MV-4-11 (cell line): ENCODE measurements at places on chromosomes 12 and 14.
A peak's percentile ranks its signal among the peaks of the same experiment; 100 is the strongest.

DNA sequence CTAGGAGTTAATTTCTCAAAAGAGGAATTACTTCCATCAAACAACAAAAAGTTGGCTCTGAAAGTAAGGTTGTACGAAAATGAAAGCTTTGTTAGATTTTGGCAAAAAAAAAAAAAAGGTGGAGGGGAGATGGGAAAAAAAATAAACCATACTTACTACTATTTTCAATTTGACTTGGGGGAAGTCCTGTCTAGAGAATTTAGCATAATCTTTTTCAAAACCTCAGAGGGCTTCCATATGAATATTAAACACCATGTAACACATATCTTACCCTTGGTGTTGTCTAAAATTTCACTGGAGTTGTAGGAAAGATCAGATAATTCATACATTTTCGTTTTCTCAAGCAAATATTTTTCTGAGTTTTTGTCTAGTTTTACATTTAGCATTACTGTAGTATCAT is 17.5 kb downstream of the GRIP1 start:
- DNase-seq: no peak

DNA sequence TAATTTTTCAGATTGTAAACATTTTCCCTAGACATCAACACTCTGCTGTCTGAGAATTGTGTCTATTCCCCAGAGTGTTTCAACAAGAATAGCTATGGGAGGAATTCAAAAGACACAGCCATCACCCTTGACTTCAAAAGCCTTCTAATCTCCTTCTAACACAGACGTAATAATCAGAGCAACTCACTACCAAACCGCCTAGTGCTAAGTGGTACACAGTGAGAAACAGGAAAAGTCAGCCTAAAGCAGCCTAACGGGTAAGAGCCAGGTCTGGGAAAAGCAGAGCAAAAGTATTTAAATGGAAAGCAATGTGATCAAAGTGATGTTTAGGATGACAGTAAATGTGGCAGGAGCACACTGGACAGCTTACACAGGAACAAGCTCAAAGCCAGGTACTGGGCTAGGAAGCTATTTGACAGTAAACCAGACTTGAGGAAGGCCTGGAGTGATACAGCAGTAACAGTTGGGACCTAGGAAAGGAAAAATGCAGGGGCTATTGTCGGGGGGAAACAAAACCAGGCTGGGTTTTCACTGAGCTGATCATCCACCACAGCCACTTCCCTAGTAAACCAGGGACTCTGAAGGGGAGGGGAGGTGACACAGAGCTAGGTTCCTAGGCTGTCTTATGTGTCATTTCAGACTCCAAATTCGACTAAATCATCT is 29.4 kb downstream of the CORO1C start:
- DNase-seq: peak; percentile 22

GRCh38 chr14:100116134-100116533 is 43.3 kb downstream of the DEGS2 start:
- DNase-seq: no peak

- no peak for DNase-seq
Measured at GRCh38 chr12:113580437-113580836, 108.8 kb upstream of the LHX5 start.

DNA sequence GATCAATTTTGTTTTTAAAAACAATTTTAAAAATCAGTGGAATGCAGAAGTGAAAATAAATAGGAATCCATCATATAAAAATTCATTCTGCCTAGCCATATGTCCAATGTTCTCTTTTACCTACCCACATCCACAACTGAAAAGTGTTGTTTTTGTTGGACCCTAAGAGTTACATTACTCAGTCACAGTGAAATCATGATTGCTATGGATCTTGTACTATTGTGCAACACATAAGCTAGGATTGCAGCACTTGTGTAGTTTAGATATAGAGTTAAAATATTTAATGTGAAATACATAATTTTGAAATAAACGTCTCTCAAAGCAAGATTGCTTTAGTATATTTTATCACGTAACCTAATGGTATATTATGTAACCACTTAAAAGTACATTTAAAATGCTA is 213.3 kb upstream of the CLEC14A start:
- DNase-seq: no peak

DNA sequence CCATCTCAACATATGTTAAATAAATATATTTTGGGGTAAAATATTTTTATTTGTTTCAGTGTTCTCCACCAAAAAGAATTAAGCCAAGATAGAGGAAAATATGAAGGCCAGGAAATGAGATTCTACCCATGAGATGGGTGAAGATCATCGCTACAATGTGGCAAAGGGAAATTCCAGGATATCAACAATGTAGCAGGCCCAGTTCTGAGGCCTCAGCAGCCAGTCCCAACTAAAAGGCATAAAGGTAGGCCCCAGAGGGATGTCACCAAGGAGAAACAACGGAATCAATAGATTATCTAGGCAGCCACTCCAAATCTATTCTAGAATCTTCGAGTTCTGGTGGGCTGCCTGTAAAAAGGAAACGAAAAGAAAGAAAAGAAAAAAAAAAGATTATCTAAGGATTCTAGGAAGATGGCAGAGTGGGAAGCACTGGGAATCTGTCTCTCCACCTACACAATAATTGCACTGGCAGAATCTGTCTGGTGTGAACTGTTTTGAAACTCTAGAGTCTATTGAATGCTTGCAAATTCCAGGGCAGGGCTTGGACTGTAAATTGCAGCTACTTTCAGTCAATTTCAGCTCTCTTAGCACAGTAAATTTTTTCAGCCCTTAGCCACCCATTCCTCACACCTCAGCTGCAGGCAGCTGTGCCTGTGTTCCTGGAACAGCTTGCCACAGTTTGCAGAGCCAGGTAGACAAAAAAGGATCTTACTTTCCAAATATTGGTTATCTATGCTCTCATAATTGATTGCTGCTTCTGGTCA is 33.1 kb upstream of the MMP19 start:
- DNase-seq: no peak

GRCh38 chr14:54727929-54728328 is 161.0 kb downstream of the SAMD4A start:
- no peak for DNase-seq

DNA sequence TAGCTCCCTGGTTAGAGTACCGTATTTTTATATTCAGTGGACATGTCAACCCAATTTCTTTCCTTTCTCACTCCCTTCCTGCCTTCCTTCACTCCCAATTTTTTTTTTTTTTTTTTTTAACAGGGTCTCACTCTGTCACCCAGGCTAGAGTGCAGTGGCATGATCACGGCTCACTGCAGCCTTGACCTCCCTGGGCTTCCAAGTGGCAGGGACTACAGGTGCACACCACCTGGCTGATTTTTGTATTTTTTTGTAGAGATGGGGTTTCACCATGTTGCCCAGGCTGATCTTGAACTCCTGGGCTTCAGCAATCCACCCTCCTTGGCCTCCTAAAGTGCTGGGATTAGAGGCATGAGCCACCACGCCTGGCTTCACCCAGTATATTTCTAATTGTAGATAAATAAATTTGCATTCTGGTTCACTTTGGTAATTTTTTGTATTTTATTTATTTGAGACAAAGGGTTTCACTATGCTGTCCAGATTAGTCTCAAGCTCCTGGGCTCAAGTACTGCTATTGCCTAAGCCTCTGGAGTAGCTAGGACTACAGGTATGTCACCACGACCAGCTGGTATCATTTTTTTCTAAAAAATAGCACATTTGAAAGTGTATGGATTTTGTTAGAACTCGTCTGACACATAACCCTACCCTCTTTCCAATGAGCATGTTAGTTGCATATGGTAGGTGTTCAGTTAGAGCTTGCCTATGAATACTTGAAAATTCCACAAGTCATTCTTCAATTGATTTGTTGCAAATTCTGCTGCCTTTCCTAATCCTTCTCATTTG is 15.7 kb downstream of the SLC38A2 start:
- DNase-seq: no peak

- no peak for DNase-seq
Measured at GRCh38 chr14:54252072-54252730, 144.6 kb upstream of the CDKN3 start.

DNA sequence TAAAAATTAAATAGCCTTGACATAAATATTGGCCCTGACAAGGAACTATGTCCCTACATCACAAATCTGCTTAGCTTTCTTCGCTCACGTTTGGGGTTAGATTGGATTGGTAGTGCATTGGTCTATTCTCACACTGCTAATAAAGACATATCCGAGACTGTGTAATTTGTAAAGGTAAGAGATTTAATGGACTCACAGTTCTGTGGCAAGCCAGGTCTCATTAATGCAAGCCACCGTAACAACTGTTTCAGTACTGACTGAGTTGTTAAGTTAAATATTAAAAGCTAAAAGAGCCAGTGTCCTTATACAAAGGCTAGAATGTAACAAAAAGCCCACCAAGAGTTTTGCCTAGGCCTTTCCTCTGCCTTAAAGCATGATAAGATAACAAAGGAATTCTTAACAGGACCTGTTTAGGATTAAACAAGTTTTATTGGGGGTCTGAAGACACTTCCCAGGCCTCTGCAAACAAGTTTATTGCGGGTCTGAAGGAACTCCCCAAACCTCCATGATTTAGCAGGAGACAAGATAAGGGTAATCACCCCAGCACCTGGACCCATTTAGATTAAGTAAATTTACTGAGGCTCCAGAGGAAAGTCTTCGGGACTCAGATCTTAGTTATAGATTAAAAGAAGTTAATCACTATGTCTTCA is 88.2 kb upstream of the PTGDR start:
- DNase-seq: no peak

GRCh38 chr12:47799357-47799955 is 20.2 kb downstream of the HDAC7 start:
- DNase-seq: no peak

- DNase-seq: no peak
Measured at GRCh38 chr12:98955284-98955683, 310.2 kb downstream of the APAF1 start.

DNA sequence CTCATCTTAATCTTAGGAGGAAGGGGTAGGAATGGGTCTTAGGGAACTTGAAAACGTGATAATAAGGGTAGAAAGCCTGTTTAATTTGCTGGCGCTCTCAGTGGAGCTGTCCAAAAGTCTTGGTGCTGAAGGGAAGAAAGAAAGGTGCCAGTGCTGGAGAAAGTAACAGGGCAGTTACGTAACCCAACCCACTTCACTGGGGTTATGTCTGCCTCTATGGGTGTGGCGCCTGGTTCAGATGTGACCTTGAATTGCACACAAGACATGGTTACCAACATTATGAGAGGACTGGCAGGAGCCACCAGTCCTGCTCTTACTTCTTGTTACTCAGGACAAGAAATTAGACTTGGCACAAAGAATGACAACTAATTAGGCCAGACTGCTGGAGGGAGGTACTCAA is 18.6 kb upstream of the GPATCH2L start:
- peak; percentile 69 for DNase-seq

GRCh38 chr12:27619308-27619707 is 76.9 kb upstream of the REP15 start:
- peak; percentile 76 for DNase-seq

- DNase-seq: peak; percentile 99
Measured at GRCh38 chr14:68757618-68758081, 35.2 kb downstream of the ZFP36L1 start.

- DNase-seq: no peak
Measured at GRCh38 chr14:99688629-99689028, 4.5 kb downstream of the CYP46A1 start.

DNA sequence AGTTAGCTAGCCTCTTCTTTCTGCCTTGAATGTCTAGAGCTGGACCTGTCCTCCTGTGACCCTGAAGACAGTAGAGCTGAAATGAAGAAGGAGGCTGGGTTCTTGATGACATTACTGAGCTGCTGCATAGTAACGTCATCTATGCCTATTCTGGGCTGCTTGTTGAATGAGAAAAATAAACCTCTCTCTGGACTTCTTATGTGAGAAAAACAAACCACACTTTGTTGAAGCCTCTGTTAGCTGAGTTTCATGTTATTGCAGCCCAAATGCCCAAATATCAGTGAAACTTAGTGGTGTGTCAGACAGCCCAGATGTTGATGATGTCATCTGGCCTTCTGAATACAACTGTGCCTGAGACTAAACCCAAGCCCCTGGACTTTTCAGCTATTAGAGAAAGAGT is 67.0 kb upstream of the MAX start:
- DNase-seq: peak; percentile 51

DNA sequence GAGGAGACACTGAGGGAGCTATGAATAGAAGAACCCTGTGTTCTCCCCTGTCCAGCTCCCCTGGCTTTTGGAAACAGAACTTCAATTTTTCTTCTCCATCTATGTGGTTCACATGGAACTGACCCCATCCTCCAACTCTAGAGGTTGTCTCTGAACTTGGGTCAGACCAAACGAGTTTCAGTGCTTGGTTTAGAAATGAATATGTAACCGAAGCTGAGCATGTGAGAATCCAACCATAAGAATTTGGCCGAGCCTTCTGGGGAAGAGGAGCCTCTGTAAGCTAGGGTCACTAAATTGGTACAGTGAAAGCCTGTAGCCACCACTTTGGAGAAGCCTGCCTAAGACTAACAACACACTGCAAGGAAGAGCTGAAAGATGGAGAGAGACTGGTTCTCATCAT is 464.4 kb downstream of the ZFP36L1 start:
- no peak for DNase-seq

DNA sequence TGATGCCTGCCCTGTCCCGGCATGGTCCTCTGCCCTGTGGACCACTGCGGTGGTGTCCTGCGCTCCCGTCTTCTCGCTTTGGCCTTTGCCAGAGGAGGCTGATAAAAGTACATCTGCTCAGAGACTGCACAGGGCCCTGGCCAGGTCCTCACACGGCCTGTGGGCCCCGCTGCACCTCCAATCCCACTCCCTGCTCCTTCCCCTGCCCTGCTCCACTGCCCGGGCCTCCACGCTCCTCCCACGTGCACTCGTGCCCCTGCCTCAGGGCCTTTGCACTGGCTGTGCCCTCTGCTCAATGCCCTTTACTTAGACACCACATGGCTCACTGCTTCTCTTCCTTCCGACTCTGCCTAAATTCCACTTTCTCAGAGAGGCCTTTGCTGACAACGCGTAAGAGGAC is 49.3 kb upstream of the BEGAIN start:
- no peak for DNase-seq

- no peak for DNase-seq
Measured at GRCh38 chr12:111268738-111269572, 99.9 kb downstream of the PHETA1 start.

- DNase-seq: peak; percentile 35
Measured at GRCh38 chr14:35215110-35215813, 76.9 kb upstream of the PSMA6 start.

DNA sequence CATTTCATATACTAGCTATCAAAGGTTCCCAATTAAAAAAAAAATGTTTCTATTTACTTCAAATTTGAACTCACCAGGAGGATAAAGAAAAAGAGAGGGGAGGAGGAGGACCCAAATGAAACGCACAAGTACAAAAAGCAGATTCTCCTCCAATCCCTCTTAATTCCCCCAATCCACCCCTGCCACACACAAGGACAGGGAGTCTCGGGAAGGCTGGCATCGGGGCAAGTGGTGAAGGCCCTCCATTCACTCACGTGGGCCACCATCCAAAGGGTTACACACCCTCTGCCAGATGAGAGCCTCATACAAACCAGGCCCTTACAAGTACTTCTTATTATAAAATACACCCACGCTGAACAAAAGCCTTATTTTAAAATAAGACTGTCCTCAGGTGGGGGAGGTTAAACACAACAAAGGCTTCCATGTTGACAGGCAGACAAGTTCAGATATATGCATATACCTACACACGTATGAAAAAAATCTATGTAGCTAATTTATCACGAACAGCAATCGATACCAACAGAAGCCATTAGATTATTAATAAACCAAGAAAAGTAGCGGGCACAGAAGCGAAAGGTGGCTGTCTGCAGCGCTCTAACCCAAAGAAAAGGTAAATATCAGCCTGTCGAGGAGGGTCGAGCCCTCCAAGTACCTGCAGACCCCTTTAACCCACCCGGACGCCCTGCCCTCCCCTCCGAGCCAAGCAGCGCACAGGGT is 1.5 kb downstream of the ATP2B1 start:
- no peak for DNase-seq
